ENCODE measurements at places on chromosomes 7 and 10.

- DNase-seq: no peak
These were observed 88.1 kb downstream of the BTAF1 start for GRCh38 chr10:92011560-92012214.

DNA sequence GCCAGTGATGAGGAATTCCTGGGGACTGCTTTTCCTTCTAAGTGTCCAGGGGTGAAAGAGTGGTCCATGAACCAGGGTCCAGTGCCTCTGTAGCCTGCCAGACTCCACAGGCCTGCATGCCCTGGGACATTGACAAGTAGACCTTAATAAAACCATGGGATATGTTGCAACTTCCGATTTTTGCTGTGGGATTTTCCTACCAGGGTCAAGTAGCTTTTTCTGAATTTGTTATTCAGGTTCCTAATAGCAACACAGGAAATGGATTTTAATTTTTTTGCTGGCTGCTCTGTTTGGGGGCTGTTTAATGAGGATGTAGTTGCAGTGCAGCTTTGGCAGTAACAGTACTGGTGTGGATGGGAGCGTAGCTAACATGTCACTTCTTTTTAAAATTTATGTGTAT lies 42.1 kb downstream of the WBP1L start:
- DNase-seq: no peak

- DNase-seq: no peak
These were observed 190.0 kb upstream of the MKI67 start for GRCh38 chr10:128316121-128316726.

- DNase-seq: no peak
These were observed 2.0 kb upstream of the OPALIN start for GRCh38 chr10:96360766-96361165.

DNA sequence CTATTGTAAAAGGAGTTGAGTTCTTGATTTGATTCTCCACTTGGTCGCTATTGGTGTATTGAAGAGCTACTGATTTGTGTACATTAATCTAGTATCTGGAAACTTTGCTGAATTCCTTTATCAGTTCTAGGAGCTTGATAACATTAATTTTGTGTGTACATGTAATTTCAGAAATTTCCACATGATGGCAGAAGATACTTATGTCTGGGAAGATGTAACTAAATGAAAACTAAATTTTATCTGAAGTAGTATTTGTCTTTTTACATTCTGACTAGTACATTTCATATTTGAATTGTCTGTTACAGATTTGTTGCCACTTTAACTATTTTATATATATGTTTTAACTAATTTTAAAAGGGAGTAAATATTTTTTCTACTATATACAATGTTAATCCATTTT lies 27.6 kb downstream of the SDHAF3 start:
- DNase-seq: no peak
